ENCODE measurements at places on chromosomes 2 and 18.
A peak's percentile ranks its signal among the peaks of the same experiment; 100 is the strongest.

DNA sequence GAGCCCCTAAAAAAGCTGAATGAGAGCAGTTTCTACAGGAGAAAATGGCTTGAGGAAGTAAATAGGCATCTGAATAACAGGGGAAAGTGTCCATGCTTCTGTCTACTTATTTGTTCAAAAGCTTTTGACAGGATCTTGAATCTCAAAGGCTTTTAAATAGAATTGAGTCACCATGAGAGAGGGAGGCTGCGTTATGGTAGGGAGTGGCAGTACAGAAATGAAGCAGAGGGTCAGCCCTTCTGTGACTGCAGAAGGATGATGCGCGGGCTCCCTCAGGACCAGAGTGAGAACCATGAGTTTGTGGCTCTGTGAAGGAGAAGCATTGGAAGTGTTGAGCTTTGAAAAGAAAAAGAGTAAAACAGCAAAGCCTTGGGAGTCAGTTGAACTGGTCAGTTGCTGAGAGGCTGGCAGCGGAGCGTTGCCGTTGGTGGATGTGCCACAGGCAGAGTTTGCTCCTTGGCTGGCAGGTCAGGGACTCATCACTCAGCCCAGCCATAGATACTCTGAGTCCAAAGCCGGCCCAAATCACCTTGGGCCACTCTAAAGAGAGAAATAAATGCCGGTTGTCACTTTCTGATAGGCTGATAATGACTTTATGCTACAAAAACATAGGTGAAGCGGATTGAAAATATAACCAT lies 17.4 kb downstream of the COPS7B start:
- DNase-seq = no peak

GRCh38 chr2:109067631-109068125 lies 61.3 kb upstream of the SH3RF3 start:
- DNase-seq = no peak

- no peak for DNase-seq
Observed at GRCh38 chr2:231041061-231041689, 3.9 kb downstream of the C2orf72 start.

- no peak for DNase-seq
Observed at GRCh38 chr2:236167297-236168109, 683 bp downstream of the GBX2 start.

- DNase-seq = no peak
Observed at GRCh38 chr2:9300829-9301453, 94.3 kb downstream of the ASAP2 start.

DNA sequence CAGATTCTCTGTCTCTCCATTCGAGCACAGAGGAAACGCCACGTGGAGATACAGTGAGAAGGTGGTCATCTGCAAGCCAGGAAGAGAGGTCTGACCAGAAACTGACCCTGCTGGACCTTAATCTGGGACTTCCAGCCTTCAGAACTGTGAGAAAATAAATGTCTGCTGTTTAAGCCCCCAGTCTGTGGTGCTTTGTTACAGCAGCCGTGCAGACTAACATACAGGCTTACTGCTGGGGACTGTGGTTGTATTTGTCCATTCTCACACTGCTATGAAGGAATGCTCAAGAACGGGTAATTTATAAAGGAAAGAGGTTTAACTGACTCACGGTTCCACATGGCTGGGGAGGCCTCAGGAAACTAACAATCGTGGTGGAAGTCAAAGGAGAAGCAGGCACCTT lies 432.7 kb downstream of the IRS1 start:
- no peak for DNase-seq

DNA sequence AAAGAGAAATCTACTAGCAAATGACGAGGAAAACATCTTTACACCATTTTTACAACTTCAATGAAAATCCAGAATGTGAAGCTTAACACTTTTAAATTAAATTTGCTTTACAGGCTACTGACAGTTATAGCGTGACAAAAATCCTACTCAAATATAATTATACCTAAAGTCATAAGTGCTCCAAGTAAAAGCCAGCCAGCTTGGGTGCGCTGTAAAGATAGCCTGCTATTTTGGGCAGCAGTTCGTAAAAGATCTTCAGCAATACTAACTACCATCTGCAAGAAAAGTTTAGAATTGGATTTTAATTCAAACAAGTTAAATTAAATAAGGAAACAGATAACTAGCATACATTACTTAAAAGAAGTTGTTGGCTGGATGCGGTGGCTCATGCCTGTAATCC lies 22.4 kb downstream of the HEATR5B start:
- no peak for DNase-seq

GRCh38 chr2:95345563-95346230 lies 48.5 kb downstream of the KCNIP3 start:
- peak; percentile 28 for DNase-seq

DNA sequence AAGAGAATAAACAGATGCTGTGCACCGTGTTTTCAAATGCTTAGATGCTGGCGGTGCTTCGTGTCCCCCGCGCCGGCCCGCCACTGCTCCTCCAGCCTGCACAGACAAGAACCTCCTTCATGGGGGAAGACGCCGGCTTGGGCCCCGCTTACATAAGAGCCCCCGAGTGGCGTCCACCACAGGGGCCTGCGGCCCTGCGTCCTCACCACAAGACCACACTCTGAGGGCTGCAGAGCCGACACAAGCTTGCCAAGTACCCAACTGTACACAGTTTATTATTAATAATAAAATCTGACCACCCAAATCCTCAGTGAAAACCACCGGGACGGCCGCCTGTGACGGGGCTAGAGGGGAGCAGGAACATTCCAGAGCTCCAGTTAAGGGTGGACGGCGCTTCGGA lies 232.2 kb downstream of the HDAC4 start:
- DNase-seq = no peak

DNA sequence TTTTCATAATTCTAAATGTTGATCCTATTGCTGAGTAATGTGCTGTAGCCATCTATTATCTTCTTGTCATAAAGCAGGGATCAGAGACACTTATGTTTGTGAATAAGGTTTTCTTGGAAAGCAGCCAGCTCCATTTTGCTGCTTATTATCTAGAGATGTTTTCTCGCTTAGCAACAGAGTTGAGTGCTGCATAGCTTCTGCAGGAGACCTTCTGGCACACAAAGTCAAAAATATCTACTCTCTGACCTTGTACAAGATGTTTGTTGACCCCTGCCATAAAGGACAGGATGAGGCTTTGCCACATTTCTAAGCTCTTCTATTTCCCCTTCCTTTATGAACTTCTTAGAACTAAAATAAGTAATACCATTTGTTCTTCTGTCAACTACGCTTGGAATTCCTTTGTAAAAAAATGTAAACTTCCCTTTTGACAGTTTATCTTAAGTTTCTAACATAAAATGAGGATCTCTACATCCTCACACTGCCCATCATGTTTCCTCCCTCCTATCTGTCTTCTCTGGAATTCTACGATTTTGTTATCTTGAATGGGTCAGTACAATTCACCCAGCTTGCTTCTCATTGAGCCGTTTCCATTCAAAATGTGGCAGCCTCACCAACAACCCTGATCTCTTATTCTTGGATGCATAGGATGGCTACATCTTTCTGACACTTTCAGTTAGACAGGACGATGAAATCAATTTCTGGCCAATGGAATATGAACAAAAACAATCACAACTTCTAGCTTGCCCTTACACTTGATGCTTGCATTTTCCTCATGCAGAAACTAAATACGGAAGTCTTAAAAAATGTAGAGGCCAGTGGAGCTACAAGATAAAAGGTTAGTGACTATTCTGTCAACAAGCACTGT lies 1377.0 kb downstream of the SUCLG1 start:
- DNase-seq = no peak

- no peak for DNase-seq
Observed at GRCh38 chr18:79876497-79876896, 75.0 kb downstream of the SLC66A2 start.

- no peak for DNase-seq
Observed at GRCh38 chr2:207465894-207466293, 63.9 kb upstream of the CREB1 start.

DNA sequence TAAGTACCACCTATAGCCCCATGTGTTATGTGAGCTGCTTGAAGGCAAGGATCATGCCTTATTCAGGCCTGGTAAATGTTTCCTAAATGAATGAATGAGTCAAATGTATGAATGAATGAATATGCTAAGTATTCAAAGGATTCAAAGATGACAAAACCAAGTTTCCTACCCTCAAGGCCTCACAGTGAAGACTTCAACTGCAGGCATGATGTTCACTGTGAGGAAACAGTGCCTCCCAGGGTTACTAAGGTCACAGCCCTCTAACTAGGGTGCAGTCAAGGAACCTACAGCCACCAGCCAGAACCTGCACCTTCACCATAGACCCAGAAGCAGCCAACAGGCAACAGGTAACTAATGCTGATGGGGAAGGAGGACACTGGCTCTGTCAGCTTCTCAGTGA lies 69.3 kb downstream of the SUMO1 start:
- DNase-seq = no peak

GRCh38 chr2:233385489-233386044 lies 31.3 kb downstream of the DGKD start:
- no peak for DNase-seq

- no peak for DNase-seq
Observed at GRCh38 chr18:6521803-6522418, 107.2 kb upstream of the L3MBTL4 start.

DNA sequence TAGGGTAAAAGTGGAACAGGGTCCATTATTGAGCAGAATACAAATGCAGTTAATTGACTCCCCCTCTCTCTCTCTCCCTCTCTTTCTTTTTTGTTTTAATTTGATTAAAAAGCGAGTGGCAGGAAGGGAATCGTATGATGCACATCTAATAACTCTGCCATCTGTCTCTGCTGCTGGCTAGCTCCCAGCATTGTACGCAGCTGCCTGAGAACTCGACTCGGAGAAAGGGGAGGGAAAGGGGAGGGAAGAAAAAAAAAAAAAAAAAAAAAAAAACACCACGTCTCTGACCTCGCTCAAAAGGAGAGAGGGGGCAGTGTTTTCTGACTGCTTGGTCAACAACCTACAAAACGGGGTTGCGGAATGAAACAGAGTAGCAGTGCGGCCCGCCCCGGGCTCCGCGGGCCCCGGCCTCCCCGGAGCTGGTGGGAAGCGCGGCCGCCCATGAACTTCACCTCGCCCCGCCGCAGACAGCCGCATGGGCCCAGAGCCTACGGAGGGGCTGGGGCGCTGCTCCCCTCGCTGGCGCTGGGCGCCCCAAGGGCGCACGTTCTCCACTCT lies 265.7 kb downstream of the TCF4 start:
- DNase-seq = no peak

DNA sequence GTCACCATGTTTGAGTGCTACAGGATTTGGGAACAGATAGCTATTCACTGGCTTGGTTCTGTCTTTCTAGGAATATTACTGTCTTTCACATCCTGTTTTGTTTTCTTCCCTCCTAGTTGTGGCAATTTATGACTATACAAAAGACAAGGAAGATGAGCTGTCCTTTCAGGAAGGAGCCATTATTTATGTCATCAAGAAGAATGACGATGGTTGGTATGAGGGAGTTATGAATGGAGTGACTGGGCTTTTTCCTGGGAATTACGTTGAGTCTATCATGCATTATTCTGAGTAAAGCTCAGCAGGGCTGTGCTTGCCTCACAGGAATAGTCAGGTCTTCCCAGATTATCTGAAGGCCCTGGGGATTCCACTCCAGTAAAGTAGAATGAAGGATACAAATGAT lies 98.9 kb downstream of the ABI2 start:
- DNase-seq = no peak

GRCh38 chr18:43278355-43278754 lies 1.1 kb upstream of the SYT4 start:
- DNase-seq = no peak

DNA sequence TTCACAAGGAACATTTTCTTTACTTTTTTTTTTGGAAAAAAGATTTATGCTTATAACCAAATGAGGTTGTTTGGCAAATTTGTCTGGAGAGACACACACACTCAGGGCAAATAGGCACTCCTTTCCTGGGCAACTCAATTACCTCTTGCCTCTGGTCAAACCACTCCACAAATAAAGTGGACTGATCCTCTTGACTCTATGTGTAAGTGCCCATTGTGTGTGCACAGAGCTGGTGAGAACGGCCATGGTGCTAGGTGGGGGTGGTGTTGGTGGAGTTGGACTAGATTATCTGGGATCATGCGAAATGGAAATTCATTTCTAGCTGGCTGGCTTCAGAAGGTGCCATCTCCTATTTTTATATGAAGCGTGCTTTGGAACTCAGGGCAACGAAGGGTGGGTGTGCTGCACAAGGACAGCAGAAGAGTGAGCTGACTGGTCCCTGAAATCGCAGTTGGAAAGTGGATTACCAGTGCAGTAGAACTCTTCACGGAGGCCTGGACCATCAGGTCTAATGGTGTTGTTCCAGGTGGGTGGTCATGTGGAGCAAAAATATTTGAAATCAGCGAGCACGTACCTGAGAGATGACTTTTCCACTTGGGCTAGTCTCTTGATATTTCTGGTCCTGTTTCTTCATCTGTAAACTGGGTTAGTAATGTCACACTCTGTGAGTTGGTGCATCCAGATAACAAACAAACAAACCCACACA lies 149.9 kb downstream of the RPIA start:
- no peak for DNase-seq

GRCh38 chr2:11398750-11399437 lies 54.5 kb upstream of the ROCK2 start:
- no peak for DNase-seq

- DNase-seq = no peak
Observed at GRCh38 chr2:131127981-131128380, 22.8 kb downstream of the PLEKHB2 start.

DNA sequence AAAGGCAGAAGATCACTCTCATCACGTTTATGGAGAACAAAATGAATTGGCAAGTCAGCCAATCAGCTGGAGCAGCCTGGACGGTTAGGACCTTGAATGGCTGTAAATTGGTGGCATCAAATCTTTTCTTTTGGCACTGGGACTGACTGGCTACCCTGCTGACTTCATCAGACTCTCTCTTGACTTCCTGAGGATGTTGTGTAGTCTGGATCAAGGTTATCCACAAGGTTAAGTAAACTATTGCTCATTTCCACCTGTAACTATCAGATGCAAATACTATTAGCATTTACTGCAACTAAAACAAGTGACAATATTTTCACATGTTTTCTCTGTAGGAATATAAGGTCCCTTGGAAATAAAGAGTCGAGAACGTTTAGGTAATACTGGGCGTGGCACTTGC lies 134.3 kb upstream of the RASGRP3 start:
- no peak for DNase-seq

DNA sequence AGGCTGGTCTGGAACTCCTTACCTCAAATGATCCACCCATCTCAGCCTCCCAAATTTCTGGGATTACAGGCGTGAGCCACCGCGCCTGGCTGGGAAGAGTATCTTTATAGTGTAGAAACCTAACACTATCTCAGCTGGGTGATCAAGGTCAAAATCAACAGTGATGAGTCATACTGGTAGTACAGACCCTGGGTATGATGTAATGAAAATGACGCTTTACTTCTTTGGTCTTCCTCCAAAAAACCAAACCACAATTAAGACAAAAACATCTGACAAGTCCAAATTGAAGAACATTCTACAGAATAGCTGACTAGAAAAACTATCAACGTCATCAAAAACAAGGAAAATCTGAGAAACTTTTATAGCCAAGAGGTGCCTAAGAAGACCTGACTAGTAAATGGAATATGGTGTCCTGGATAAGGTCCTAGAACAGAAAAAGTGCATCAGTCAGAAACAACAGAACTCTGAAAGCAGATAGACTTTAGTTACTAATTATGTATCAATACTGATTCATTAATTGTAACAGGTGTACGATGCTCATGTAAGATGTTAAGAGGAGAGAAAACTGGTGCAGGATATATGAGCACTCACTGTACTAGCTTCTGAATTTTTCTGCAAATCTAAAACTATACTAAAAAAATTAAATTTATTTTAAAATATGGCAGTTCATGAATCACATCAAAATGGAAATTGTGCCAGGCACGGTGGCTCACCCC lies 25.4 kb downstream of the PDCL3 start:
- no peak for DNase-seq

GRCh38 chr2:147559070-147559725 lies 285.6 kb upstream of the ACVR2A start:
- DNase-seq = no peak

- no peak for DNase-seq
Observed at GRCh38 chr2:159518321-159519005, 97.9 kb downstream of the BAZ2B start.

Measured in activated T-helper 1 cell treated with Interleukin-2 at 50 U/mL for 16 hours (primary cell).